ENCODE measurements at places on chromosomes 16 and 17. TPM values are rescaled to one million over a fixed set of nuclear protein-coding genes. Genes with fewer than 3 reads are reported as not detected.

Gene CDC6
- total RNA-seq = 0.98 TPM

Gene CCL18
- not detected for total RNA-seq

Gene TIMP2
- 112 TPM for total RNA-seq

Gene FSCN2
- 3.2 TPM for total RNA-seq

Gene KRT20
- total RNA-seq = 6.6 TPM

Gene HLF
- total RNA-seq = 11.8 TPM

Gene TAC4
- total RNA-seq = not detected

Gene TEKT5
- total RNA-seq = not detected

GRCh38 chr17:9022573-9023391 is 1.5 kb downstream of the NTN1 start:
- H3K27me3 ChIP-seq = peaks cover 22% of the 10 kb centered on the region
- no peak for DNase-seq
- no peaks in the 10 kb centered on the region for H3K36me3 ChIP-seq
- H3K4me1 ChIP-seq = no peaks in the 10 kb centered on the region
- H3K27ac ChIP-seq = no peak overlapping the region
- H3K4me3 ChIP-seq = peak overlapping the region; percentile 79

DNA sequence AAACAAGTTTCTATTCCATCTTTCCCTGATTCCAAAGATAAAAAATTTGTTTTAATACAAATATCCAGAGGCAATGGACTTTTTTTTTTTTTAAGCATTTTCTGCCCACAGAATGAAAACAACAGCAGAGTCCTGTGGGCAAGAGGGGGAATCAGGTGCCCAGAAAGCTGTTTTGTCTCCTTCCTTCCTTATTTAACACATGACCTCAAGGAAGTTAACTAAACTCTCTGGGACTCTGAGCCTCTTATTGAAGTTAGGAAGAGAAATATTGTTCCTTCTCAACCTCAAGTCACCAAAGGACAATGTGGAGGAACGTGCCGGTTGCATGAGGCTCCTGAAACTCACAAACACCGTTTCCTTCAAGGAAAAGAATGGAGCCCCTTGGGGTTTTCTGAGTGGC is 34.9 kb downstream of the LITAF start:
- H3K36me3 ChIP-seq = peaks cover 8% of the 10 kb centered on the region
- H3K27ac ChIP-seq = peak overlapping the region; percentile 73
- H3K27me3 ChIP-seq = no peaks in the 10 kb centered on the region
- DNase-seq = no peak

DNA sequence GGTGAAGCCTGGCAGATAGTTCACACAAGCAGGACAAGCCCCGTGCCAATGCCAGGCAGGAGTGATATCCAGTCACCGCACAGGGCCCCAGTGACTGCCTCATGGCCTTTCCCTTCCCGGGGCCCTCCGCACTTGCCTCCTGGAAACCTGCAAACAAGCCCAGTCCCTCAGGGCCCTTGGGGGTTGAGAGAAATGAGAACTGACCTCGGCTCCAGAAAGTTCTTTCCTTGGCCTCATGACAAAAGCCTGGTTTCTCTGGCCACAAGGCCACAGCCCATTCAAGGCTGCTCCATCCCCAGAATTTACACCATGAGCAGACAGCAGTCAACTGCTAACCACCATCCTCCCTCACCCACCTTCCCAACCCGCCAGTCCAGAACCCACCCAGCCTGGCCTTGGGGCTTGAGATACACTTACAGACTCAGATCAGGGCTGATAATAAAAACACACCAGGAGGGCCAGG is 77.6 kb downstream of the CCDC182 start:
- H3K4me1 ChIP-seq = no peaks in the 10 kb centered on the region
- H3K27me3 ChIP-seq = no peaks in the 10 kb centered on the region
- no peak overlapping the region for H3K4me3 ChIP-seq
- DNase-seq = peak; percentile 45

- no peak for DNase-seq
- H3K36me3 ChIP-seq = no peaks in the 10 kb centered on the region
- no peaks in the 10 kb centered on the region for H3K27me3 ChIP-seq
- no peaks in the 10 kb centered on the region for H3K4me1 ChIP-seq
Observed at GRCh38 chr16:9042964-9043680, 48.3 kb upstream of the HAPSTR1 start.

GRCh38 chr17:78131172-78132083 is 857 bp downstream of the TMC8 start:
- no peaks in the 10 kb centered on the region for H3K27me3 ChIP-seq
- peak overlapping the region; percentile 74 for H3K27ac ChIP-seq
- H3K36me3 ChIP-seq = no peaks in the 10 kb centered on the region
- peak overlapping the region; percentile 22 for H3K4me3 ChIP-seq
- no peak for DNase-seq

DNA sequence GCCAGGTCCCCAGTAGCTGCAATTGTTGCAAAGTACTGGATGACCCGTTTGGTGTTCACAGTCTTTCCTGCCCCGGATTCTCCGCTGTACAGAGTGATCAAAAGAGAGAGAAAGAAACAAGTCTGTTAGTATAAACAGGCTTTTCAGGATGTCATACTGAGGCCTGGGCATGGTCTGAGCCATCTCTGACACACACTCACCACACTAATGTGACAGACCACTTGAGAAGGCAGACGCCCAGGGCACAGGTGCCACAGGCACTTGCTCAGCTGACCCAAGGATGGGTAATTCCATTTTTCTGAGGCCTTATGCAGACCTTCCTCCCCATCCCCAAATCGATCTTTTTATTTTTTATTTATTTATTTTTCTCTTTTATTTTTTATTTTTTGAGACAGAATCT is 7.5 kb downstream of the MYH3 start:
- no peaks in the 10 kb centered on the region for H3K4me1 ChIP-seq
- no peak overlapping the region for H3K27ac ChIP-seq
- DNase-seq = no peak
- no peaks in the 10 kb centered on the region for H3K27me3 ChIP-seq
- H3K36me3 ChIP-seq = no peaks in the 10 kb centered on the region

- no peaks in the 10 kb centered on the region for H3K36me3 ChIP-seq
- no peak overlapping the region for H3K27ac ChIP-seq
- H3K27me3 ChIP-seq = no peaks in the 10 kb centered on the region
- no peak for DNase-seq
Observed at GRCh38 chr16:73546341-73546845, 498.5 kb upstream of the ZFHX3 start.

DNA sequence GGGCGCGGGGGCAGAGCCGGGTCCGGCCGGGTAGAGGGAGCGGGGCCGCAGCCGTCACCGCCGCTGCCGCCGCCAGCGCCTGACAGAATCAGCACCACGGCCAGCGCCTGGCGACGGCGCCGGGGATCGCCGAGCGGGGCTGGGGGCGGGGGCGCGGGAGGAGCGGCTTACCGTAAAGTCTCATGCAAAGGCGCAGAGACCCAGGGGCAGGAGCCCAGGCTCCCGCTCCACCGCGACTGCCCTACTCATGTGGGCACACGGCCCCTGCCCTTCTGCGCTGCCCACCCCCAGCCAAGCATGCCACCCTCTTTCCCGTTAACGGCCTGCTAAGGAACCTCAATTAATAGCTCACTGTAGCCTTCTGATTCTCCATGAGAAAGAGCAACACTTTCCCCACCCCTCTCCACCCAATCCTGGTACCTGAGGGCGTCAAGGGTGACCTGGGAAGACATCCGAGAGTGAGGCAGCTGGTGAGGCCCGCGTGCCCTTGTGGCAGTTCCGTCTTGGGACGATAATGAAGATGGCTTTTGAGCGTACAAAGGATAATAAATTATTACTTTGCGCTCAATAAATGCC is at the start of gene SEZ6:
SEZ6 (minus strand) TSS at position 98 of the 576 bp plus-strand sequence. CDS start 164 bp downstream, outside the sequence.
- peak within 1 kb of the TSS; percentile 52 for H3K4me3 ChIP-seq
- H3K27ac ChIP-seq = no peak within 1 kb of the TSS
- peaks cover 5% of the 10 kb centered on the region for H3K27me3 ChIP-seq
- DNase-seq = peak; percentile 20
- no peaks in the 10 kb centered on the region for H3K36me3 ChIP-seq

- DNase-seq = no peak
- H3K36me3 ChIP-seq = no peaks in the 10 kb centered on the region
- no peak overlapping the region for H3K27ac ChIP-seq
- no peak overlapping the region for H3K4me3 ChIP-seq
Observed at GRCh38 chr16:81547939-81548216, 103.3 kb downstream of the CMIP start.

DNA sequence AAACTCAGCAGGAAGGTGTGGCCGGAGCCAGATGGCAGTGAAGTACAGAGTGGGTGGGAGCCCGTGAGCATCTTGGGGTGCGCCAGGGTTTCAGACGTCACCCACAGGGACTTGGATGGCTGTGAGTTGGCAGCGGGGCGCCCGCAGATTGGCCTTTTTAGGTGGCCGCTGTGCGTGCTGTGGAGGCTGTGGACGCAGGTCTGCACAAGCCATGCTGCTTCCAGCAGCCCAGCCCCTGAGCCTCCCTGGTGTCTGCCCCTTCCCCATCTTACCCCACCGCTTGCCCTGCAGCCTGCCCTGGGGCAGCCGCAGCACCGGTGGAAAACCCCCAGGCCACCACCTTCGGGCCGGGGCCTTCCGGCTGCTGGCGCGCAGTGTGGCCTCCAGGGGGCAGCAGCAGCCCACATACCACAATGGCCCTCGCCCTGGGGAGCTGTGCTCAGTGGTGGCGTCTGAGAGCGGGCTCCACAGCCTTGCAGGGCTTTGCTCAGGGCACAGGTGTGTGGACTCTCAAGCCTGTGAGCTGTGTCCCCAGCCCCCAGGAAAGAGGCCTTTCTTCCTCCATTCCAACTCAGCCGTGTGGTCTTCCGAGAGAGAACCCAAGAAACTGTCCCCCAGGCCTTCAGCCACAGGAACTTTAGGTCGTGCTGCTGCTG is 11.8 kb downstream of the ENDOV start:
- H3K27me3 ChIP-seq = no peaks in the 10 kb centered on the region
- peak; percentile 37 for DNase-seq
- H3K4me3 ChIP-seq = no peak overlapping the region
- H3K27ac ChIP-seq = no peak overlapping the region
- no peaks in the 10 kb centered on the region for H3K4me1 ChIP-seq

GRCh38 chr17:68800751-68801150 is 154.4 kb downstream of the ABCA8 start:
- H3K36me3 ChIP-seq = no peaks in the 10 kb centered on the region
- no peak for DNase-seq
- no peaks in the 10 kb centered on the region for H3K27me3 ChIP-seq
- no peak overlapping the region for H3K4me3 ChIP-seq
- no peaks in the 10 kb centered on the region for H3K4me1 ChIP-seq

DNA sequence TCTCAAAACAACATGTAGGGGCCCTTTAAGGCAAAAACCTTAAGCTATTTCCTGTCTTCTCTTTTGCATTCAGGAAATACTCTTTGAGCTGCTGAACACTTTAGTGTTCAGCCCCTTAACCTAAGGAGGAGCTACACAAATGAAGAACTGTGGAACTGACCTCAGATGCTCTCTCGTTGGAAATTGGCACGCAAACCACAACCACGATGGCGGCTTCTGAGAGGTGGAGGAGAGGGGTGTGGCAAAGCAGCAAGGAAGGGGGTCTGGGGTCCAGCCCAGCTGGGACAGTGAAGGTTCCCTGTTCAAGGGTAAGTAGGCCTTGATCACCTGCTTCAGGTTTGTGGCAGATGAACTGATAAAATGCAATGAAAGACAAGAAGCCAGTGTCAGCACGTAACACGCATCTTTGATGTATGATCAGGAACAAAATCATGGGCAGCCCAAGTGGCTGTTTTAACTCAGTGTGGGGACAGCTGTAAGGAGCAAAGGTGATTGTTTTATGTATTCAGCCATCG is 291.6 kb upstream of the TNRC6C start:
- no peaks in the 10 kb centered on the region for H3K4me1 ChIP-seq
- no peaks in the 10 kb centered on the region for H3K27me3 ChIP-seq
- no peak overlapping the region for H3K27ac ChIP-seq
- no peak for DNase-seq
- no peak overlapping the region for H3K4me3 ChIP-seq

DNA sequence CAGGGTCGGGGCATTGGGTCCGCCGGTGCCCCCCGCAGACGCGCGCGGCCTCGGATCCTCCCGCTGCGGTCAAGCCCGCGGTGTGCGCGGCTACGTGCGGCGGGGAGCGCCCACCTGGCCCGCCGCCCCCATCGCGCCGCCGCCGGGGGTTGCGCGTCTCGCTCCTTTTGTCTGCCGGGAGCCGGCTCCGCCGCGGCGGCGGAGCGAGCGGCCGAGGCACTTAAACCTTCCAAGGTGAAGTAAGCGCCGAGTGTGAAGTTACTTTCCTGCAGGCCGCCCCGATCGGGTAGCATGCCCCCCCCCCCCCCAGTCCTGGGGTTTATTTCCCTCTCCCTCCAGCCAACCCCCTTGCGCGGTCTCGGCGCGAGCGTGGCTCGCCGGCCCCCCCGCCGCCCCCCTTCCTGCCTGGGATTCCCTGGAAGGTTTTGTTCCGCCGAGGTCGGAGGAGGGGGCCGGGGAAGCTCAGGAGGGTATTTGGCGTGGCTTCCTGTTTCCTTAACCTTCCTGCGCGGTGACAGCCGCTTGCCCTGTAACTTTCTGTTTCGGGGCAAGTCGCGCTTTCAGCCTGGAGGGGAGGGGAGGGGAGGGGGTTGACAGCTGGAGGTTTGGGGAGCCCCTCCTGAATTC is 56.6 kb upstream of the GSE1 start:
- DNase-seq = no peak
- peaks cover 13% of the 10 kb centered on the region for H3K4me1 ChIP-seq
- H3K27ac ChIP-seq = peak overlapping the region; percentile 95
- H3K4me3 ChIP-seq = peak overlapping the region; percentile 82

- no peaks in the 10 kb centered on the region for H3K27me3 ChIP-seq
- H3K36me3 ChIP-seq = no peaks in the 10 kb centered on the region
- no peak overlapping the region for H3K4me3 ChIP-seq
- DNase-seq = peak; percentile 7
- no peaks in the 10 kb centered on the region for H3K4me1 ChIP-seq
Observed at GRCh38 chr17:74527081-74527480, 4.2 kb downstream of the CD300LB start.

- no peak for DNase-seq
- no peak overlapping the region for H3K27ac ChIP-seq
- H3K36me3 ChIP-seq = no peaks in the 10 kb centered on the region
- H3K4me1 ChIP-seq = no peaks in the 10 kb centered on the region
- H3K27me3 ChIP-seq = no peaks in the 10 kb centered on the region
Observed at GRCh38 chr17:12388226-12388625, 277.5 kb upstream of the MYOCD start.

GRCh38 chr16:12541672-12542071 is 262.0 kb downstream of the CPPED1 start:
- H3K4me3 ChIP-seq = no peak overlapping the region
- H3K4me1 ChIP-seq = no peaks in the 10 kb centered on the region
- H3K27me3 ChIP-seq = no peaks in the 10 kb centered on the region
- no peaks in the 10 kb centered on the region for H3K36me3 ChIP-seq

DNA sequence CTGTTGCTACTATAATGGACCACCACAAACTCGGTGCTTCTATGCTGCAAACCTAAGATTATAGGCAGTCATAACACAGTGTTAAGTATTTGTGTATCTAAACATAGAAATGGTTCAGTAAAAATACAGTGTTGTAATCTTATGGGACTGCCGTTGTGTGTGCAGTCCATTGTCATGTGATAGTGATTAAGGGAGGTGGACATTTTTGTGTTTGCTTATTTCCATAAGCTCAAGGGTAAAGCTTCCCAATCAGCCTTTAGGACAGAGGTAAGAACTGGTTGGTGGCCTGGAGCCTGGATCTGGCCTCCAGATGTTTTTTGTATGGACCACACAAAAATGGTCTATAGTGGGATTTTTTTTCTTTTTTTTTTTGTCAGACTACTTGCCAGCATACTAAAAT is 29.9 kb downstream of the WWOX start:
- no peak overlapping the region for H3K27ac ChIP-seq
- no peaks in the 10 kb centered on the region for H3K4me1 ChIP-seq
- H3K4me3 ChIP-seq = no peak overlapping the region
- no peak for DNase-seq
- H3K36me3 ChIP-seq = no peaks in the 10 kb centered on the region
- H3K27me3 ChIP-seq = no peaks in the 10 kb centered on the region

Data from breast epithelium (tissue), 4 donors.